A549 treated with CORT108297 at 1 μM for 4 hours (cell line): ENCODE measurements at places on chromosomes 12 and 14. TPM values are rescaled to one million over a fixed set of nuclear protein-coding genes. Genes with fewer than 3 reads are reported as not detected.

The GLI1 gene
- 7.4 to 12.6 TPM (median 10.1 TPM) in 5 replicates for total RNA-seq

The CFAP251 gene
- 1.1 to 1.3 TPM (median 1.2 TPM) in 5 replicates for total RNA-seq

The APOF gene
- not detected in 5 replicates for total RNA-seq

The LMNTD1 gene
- not detected in 5 replicates for total RNA-seq

The SLC38A1 gene
- total RNA-seq: 64.6 to 84.1 TPM (median 78.5 TPM) in 5 replicates

The TAS2R19 gene
- 0.18 TPM in 1 of 5 replicates, not detected in the others for total RNA-seq

The AKAP3 gene
- total RNA-seq: 0.07 to 0.36 TPM (median 0.18 TPM) in 5 replicates

The ERBB3 gene
- 1.0 to 1.8 TPM (median 1.6 TPM) in 5 replicates for total RNA-seq

The HNF1A gene
- total RNA-seq: 4.2 to 6.5 TPM (median 5.9 TPM) in 5 replicates

The PTPRB gene
- 0.54 to 1.2 TPM (median 0.78 TPM) in 5 replicates for total RNA-seq

The TAS2R31 gene
- 0.13 to 0.28 TPM (median 0.17 TPM) in 3 of 5 replicates, not detected in the others for total RNA-seq

The TMEM116 gene
- total RNA-seq: 5.2 to 7.1 TPM (median 5.6 TPM) in 5 replicates

The GPRC5A gene
- 308 to 507 TPM (median 449 TPM) in 5 replicates for total RNA-seq

The KLRC2 gene
- total RNA-seq: 1.3 to 2.7 TPM (median 2.1 TPM) in 5 replicates

The RNASE3 gene
- not detected in 5 replicates for total RNA-seq

The AQP2 gene
- total RNA-seq: not detected in 5 replicates

The SLC8B1 gene
- total RNA-seq: 6.9 to 10.7 TPM (median 9.4 TPM) in 5 replicates

The SRRM4 gene
- not detected in 5 replicates for total RNA-seq

The CCDC60 gene
- not detected in 5 replicates for total RNA-seq

The GPATCH2L gene
- total RNA-seq: 17.9 to 27.1 TPM (median 24.1 TPM) in 5 replicates

The NYNRIN gene
- 0.15 to 0.25 TPM (median 0.21 TPM) in 5 replicates for total RNA-seq

The VDR gene
- 2.6 to 3.1 TPM (median 2.8 TPM) in 5 replicates for total RNA-seq

The PPTC7 gene
- 17.3 to 22.8 TPM (median 20.0 TPM) in 5 replicates for total RNA-seq

The NAV3 gene
- 10.0 to 16.1 TPM (median 13.1 TPM) in 5 replicates for total RNA-seq
